Activated gamma-delta T cell treated with Interleukin-2 at 50 U/mL for 16 hours (primary cell): ENCODE measurements at places on chromosomes 2 and 18.

DNA sequence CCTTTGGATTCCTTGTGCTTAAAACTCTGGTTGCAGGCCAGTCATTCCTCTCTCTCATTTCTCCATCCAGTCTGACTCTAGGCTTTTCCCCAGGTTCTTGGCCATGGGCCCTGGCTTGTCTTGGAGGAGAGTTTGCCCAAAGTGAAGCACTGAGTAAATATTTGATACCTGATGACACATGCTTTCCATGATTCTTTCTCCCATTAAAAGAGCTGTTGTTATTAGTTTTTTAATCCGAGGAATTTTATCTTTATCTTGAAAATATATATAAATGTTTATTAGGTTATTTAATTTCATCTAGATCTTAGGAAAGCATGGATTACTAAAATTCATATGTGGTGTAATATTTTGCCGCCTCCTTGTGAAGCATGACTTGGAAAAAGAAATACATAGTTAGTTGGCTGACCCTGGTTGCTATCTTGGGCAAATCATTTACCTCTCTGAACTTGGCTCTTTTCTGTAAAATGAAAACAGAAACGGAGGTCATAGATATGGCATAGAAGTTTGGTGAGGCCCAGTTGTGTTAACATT, 650.1 kb downstream of the SLC4A3 start:
- no peak for DNase-seq

DNA sequence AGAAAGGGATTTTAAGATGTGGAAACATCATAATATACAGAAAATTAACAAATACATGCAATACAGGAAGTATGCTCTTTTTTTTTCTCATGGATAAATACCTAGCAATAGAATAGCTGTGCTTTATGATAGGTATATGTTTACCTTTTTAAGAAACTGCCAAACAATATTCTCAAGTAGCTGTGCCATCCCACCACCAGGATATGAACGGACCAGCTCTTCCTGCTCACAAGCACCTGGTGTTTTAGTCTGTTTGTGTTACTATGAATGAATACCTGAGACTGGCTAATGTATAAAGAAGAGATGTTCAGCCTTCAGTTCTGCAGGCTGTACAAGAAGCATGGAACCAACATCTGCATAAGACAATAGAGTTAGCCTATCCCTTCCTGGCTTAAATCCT, 19.9 kb upstream of the UGT1A8 start:
- no peak for DNase-seq

DNA sequence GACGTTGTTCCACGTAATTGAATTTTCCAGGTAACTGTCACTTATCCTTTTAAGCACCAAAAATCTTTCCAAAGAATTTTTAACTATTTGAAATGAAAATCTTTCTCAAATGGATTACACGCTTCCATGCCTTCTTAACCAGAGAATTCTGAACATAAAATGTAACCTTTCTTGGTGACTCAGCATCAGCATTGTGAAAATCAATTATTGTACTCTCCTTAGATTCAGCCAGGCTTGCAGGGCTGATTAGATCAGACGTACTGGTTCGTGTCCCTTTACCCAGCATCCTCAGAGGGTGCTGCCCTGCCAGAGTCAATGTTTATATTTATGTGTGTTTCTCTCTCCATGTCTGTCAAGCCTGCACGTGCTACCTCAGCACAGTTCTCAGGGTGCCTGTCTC, 623.9 kb downstream of the CNTNAP5 start:
- DNase-seq = no peak

- DNase-seq = no peak
Observed at GRCh38 chr2:117853873-117854272, 39.4 kb downstream of the DDX18 start.

- no peak for DNase-seq
Observed at GRCh38 chr18:35049111-35050027, 8.2 kb downstream of the MAPRE2 start.

DNA sequence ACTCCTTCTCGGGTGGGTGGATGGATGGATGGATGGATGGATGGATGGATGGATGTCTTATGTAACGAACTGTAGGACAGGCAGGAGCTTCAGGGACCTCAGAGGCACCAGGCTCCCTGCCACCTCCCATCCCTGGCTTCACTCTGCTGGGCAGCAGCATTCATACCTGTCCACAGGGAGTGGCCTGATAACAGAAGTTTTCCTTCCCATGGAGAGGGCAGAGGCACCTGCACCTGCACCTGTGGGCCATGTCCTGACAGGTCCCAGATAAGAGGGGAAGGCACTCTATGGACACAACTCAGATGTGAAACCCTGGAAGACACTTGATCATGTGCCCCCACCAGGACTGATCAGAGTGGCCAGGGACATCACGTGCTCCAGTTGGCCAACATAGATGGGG, 142.3 kb downstream of the GBX2 start:
- no peak for DNase-seq

DNA sequence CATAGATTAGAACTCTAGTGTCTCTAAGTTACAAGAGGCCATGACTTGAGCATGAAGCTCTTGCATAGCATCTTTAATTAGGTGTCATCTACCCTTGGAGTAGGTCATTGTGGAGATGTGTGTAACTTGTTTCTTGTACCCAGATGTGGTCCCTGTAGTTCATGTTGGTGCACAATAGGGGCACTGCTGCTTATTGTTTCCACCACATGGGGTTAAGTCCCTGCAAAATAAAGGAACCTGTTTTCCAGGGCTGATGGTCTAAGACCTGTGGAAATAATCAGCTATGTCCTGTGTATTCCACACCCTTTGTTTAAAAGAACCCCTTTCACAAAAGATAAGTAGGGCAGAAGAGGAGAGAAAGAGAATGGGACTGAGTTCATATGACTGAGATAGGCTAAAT, 28.6 kb downstream of the ASXL3 start:
- no peak for DNase-seq

DNA sequence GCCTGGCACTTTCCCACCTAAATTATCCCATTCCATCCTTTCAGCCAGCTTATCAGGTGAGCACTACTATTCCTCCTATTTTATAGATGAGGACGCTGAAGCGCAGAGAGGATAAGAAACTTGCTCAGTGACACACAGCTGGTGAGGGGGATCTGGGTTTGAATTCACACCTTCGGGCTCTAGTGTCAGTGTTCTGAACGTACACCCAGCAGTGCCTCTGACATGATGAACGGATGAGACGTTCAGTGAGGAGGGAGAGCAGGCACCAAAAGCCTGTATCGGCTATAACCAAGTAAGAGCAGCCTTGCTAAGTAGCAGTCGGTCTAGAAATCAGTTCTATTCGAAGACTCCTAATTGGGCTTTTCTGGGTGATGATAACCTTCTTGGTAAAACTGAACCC, 167.0 kb downstream of the ASB1 start:
- no peak for DNase-seq

DNA sequence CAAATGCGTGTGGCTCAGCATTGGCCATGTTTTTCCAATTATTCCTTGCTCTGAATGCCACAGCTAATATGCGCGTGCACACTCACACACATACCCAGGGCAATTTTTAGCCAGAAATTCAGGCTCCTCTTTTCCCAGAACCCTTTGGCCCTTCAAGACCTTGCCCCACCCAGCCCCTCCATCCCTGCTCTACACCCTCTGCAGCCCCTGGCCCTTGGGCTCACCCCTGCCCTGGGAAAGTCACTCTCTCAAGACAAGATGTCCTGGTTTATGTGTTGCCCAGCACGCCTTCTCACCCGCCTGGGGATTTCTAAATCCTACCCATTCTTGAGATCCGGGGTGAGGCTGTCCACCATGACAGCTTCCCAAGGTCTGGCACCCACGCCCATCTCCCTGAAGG, 319.7 kb downstream of the CYP26B1 start:
- DNase-seq = no peak

- DNase-seq = no peak
Observed at GRCh38 chr2:20231598-20232026, 6.7 kb upstream of the SDC1 start.

DNA sequence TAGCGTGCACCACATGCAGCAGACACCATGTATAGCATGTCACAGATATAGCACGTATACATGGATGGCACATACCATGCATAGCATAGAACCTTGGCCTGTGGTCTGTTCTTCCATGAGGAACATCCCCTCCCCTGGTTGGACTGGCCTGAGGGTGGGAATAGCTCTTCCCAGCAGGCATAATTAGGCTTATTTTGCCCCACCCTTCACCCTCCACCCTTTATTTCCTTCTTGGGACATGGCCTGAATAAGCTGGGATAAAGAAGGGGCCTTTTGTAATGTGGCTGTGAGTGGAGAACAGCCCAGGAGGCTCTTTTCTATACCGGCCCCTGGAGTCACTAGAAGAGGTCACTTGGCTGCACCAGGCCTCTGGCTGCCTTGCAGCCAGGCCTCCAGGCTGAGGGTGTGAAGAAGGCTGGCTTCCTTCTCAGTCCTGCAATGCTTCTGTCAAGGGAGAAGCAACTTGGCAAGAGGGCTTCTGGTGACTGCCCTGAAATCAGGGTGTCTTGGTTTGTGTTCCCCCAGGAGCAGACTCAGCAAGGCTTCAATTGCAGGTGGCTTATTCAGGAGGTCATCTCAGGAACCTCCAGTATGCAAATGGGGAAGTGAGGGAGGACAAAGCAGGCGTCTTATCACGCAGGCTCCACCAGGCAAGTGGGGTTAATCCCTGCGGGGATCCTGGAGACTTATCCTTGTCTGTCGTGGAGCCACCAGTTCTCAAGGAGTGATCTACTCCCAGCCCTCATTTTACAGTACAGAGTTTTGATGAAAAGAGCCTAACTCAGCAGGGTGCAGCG, 68.2 kb downstream of the HS6ST1 start:
- no peak for DNase-seq

DNA sequence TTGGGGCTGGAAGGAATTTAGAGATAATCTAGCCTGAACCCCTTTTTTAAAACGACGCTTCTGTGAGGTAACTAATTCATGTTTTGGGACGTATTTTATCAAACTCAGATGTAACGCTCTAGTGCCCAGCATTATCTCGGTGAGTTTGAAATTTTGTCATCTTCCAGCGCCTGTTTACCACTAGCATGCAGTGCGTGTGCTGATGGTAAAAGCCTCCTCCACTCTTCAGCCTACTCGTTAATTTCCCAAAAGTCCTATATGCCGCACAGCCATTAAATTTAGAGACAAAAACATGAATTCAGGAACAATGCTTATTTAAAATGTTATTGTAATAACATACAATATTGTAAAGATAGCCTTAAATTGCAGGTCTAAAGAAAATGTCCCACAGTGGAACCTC, 2.8 kb downstream of the ZCCHC2 start:
- DNase-seq = no peak

GRCh38 chr18:40326985-40327384, 1628.0 kb upstream of the PIK3C3 start:
- DNase-seq = no peak

DNA sequence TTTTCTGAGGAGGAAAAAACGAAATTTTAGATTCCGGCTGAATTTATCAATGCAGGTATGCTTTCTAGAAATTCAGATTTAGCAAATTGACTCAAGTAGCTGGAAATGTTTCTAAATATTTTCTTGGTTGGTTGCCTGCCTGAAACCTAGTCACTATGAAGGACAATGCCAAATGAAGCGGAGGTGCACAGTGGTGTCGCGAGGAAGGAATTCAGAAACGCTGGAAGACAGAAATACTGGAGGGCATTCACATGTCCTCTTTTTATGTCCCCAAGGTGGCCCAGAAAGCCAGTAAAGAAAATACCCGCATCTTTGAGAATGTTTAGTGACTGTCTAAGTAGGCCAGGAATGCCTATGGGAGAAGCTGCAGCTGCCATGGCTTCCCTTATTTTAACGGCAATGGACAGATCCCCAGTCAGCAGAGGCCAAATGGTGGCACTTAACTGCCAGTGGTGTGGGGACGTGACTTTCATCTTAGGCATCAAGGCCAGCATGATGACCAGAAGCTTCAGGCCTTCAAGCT, 15.8 kb upstream of the EFR3B start:
- DNase-seq = no peak

GRCh38 chr2:227163485-227163997, 464 bp downstream of the COL4A4 start:
- no peak for DNase-seq

DNA sequence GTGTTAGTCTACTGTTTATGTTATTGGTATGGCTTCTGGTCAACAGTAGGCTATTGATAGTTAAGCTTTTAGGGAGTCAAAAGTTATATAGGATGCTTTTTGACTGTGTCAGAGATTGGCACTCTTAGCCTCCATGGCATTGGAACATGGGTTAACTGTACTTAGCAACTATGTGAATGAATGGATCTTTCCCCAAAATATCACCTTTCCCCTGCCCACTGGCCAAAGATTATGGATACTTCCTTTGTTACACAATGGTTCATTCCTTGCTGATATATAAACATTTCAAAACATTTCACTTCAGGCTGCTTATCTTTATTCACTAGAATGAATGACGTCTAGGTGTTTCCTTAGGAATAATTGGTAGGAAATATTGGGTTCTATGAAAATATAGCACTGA, 62.1 kb upstream of the DOCK10 start:
- DNase-seq = no peak

DNA sequence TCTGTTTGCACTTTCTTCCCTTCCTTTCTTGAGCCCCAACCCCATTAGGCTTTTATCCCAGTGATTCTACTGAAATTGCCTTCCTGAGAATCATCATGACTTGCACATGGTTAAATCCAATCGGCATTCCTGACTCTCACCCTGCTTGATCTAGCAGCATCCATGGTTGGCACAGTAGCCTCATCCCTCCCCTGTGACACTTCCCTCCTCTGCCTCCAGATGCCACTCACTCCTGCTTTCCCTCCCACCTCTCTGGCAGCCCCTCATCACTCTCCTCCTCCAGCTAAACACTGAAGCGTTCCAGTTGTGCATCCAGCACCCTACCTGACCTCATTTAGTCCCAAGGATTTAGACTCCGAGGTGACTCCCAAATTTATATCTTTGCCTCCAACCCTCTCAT, 114.7 kb downstream of the GALNT14 start:
- DNase-seq = no peak

GRCh38 chr2:143856978-143857377, 662.9 kb downstream of the ZEB2 start:
- DNase-seq = no peak

GRCh38 chr18:44883671-44884070, 203.0 kb downstream of the SETBP1 start:
- no peak for DNase-seq

DNA sequence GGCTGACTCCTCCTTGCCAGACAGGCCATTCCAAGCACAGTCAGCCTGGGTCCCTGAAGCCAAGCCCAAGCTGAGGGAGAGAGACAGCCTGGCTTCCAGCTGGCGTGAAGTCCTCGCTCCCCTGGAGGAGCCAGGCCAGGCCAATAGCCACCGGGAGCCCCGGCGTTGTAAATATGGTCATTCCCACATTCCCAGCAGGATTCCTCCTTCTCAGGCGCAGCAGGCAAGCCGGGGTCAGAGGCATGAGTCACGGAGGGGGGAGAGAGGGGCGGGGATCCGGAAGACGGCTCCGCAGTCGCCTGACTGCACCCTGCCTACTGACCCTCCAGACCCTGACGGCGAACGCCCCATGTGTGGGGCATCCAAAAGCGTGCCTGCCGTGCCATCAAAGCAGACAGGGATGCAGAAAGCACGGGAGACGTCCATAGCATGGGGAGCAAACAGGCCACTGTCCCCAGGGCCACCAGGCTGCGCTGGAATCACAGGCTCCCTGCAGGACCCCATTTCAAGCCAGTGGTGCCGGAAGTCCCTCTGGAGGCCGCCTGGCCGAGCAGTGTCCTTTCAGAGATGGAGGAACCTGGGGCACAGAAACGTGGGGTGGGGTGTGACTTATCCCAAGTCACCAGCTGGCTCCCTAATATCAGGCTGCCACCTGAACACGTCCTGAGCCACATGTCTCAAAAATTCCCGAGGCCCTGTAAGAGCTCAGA, 48.2 kb downstream of the TWIST2 start:
- DNase-seq = no peak
